ENCODE measurements at places on chromosomes 3 and 15.
A peak's percentile ranks its signal among the peaks of the same experiment; 100 is the strongest.

DNA sequence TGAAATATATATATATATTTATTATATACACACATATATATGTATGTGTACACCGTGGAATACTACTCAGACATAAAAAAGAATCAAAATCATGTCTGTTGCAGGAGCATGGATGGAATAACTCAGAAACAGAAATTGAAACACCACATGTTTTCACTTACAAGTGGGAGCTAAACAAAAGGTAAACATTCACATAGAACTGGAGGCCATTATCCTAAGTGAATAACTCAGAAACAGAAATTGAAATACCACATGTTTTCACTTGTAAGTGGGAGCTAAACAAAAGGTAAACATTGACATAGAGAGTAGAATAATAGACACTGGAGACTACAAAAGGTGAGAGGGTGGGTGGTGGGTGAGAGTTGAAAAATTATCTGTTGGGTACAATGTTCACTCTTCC is 171.5 kb upstream of the GOLIM4 start:
- no peak for DNase-seq

GRCh38 chr3:183548262-183548769 is 7.2 kb downstream of the KLHL6 start:
- no peak for DNase-seq

GRCh38 chr3:37540786-37541185 is 320.9 kb upstream of the CTDSPL start:
- DNase-seq, result no peak

GRCh38 chr3:144394032-144394431 is 422.4 kb downstream of the DIPK2A start:
- DNase-seq, result no peak

GRCh38 chr3:36175916-36176461 is 204.3 kb upstream of the STAC start:
- DNase-seq, result no peak

DNA sequence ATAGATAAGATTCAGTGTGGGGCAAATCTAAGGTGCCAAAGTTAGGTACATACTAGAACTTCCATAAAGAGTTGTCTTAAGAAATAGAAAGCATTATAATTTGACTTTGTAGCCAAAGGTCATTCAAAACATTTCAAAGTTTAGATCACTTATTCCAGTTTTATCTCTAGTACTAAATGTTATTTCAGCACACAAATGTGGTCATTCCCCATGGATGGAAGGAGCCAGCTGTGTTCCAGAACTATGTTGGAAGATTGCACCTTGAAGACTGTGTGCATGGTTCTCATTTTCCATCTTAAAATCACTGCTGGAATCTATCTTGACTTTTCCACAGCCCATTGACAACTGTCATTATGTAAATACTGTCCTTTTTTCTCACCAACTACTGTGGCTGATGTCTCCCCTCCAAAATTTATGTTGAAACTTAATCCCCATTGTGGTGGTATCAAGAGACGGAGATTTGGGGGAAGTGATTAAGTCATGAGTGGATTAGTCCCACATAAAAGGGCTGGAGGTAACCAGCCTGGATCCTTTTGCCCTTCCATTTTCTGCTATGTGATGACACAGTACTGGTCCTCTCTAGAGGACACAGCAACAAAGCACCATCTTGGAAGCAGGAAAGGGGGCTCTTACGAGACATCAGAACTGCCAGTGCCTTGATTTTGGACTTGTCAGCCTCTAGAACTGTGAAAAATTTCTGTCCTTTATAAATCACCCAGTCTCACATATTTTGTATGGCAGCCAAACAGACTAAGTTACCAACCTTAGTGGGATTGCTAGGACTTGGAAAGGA is 24.0 kb downstream of the TGFBR2 start:
- no peak for DNase-seq

GRCh38 chr3:183274609-183275008 is 21.6 kb downstream of the B3GNT5 start:
- DNase-seq, result no peak

- no peak for DNase-seq
Observed at GRCh38 chr3:197117114-197117513, 87.5 kb upstream of the MELTF start.

GRCh38 chr15:87667643-87668042 is 588.9 kb downstream of the NTRK3 start:
- no peak for DNase-seq

DNA sequence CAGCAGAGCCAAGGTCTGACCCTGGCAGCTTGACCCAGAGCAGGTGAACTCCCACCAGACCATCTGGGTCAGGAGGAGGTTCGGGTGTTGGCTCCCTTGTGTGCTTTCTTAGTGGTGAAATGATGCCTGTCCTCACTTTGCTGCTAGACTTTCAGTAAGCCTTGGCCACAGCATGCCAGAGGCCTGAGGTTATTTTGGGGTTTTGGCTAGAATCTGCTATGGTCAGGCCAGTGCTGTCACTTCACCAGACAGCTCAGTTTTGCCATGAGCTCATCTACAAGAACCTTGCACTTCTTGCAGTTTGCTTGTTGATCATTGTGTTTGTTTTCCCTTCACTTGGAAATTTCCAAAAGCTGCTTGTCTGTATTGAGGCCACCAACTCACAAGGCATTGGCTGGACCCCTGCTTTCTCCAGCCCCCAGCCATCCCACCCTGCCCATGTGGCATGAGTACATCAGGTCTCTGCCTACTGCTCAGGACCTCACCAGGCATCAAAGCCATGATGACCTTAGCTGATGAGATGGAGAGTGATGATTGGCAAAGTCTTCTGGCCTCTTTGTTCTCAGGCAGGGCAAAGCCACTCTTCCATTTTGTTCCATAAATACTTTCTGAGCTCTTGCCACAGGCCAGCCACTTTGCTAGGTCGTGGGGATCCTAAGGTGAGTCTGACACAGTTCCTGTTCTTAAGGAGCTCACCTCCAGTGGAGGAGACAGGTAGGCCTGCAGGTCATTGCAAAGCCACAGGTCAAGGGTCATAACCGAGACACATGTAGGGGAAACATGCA is 122.6 kb downstream of the ARNT2 start:
- no peak for DNase-seq

GRCh38 chr3:65809641-65810150 is 229.0 kb downstream of the MAGI1 start:
- no peak for DNase-seq

GRCh38 chr3:139310474-139310933 is 33.3 kb upstream of the MRPS22 start:
- no peak for DNase-seq

DNA sequence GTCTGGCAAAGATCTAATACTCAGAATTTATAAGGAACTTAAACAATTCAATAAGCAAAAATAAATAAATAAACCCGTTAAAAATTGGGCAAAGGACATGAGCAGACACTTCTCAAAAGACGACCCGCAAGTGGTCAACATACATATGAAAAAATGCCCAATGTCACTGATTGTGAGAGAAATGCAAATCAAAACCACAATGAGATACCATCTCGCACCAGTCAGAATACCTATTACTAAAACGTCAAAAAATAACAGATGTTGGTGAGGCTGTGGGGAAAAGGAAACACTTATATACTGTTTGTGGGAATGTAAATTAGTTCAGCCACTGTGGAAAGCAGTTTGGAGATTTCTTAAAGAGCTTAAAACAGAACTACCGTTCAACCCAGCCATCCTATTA is 188.0 kb upstream of the MRPL3 start:
- DNase-seq, result no peak

- no peak for DNase-seq
Observed at GRCh38 chr3:15708882-15709677, 88.7 kb downstream of the ANKRD28 start.

DNA sequence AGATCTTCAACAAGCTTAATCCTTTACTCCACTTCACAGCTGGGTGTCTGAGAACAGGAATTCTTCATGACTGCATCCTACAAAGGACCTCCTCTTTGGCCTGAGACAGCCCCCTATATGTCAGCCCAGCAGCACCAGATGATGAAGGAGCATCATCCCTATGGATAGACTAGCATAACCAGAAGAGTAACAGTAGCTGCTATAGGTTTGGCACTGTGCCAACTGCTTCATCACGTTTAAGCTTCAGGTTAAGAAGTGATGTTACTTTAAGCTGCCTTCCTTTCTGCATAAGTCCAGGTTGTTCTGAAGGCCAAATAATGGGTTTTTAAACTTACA is 50.6 kb downstream of the CMSS1 start:
- DNase-seq, result no peak

- no peak for DNase-seq
Observed at GRCh38 chr3:183278479-183279088, 25.5 kb downstream of the B3GNT5 start.

DNA sequence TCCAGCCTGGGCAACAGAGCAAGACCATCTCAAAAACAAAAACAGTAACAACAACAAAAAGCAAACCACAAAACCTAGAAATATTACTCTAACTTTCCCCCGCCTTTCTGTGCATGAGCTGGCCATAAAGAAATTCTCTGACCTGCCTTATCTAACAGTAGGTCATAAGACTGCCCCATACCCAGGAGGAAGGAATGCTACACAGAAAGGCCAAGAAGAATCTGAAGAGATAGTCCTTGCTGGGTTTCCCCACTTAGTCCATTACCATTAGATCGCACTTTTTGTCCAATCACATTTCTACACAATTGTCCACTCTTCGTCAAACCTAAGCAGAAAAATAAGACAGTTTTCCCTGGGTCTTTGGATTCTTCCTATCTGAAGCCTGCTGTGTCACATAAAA is 23.5 kb downstream of the CIAO2A start:
- DNase-seq, result no peak

DNA sequence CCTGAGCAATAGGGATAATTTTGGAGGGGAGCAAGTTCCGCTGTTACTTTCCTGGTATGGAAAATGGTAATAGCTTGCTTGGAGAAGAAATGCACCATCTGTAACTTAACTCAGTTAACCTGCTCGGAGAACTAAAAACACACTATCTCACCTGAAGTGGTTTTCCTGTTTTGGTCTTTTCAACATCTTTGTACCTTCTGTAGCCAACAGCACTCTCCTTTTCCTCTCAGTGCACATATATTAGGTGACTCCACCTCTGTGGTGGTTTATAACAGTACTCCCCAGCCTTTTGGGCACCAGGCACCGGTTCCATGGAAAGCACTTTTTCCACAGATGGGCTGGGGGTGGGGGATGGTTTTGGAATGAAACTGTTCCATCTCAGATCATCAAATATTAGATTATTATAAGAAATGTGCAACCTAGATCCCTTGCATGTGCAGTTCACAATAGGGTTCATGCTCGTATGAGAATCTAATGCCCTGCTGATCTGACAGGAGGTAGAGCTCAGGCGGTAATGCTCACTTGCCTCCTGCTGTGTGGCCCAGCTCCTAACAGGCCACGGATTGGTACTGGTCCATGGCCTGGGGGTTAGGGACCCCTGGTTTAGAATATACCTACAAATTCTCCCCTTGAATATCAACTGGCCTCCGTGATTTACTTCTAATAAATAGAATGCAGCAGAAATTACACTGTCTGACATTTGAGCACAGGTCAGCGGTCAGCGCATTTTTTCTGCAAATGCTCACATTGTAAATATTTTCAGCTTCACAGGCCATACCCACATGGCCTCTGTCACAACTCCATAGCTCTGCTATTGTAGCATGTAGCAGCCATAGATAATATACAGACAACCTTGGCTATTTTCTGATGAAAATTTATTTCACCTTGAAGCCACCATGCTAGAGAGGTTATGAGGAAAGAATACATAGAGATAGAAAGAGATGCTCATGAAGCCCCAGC is 83.8 kb upstream of the SUCLG2 start:
- DNase-seq, result no peak

- DNase-seq, result no peak
Observed at GRCh38 chr3:192611411-192611810, 115.9 kb downstream of the FGF12 start.

- DNase-seq, result no peak
Observed at GRCh38 chr15:43187544-43188155, 2.4 kb downstream of the CCNDBP1 start.

- DNase-seq, result no peak
Observed at GRCh38 chr15:91209726-91210125, 109.7 kb downstream of the SV2B start.

DNA sequence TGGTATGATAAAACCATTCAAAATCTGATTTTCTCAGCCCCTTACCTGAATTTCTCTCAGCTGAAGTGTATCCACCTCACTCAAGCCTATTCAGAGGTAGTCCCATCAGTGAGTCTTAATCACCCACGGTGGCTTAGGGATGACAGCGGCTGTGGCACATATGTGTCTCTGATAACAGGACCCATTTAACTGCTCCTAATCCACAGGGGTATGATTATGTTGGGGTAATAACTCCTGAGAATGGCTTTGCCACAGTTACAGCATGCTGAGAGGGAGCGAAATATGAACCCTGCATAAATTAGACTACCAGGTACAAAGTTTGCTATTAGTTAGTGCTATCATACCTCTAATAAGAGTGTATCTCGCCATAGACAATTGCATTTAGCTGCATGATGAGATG is 10.6 kb downstream of the CLRN1 start:
- no peak for DNase-seq

DNA sequence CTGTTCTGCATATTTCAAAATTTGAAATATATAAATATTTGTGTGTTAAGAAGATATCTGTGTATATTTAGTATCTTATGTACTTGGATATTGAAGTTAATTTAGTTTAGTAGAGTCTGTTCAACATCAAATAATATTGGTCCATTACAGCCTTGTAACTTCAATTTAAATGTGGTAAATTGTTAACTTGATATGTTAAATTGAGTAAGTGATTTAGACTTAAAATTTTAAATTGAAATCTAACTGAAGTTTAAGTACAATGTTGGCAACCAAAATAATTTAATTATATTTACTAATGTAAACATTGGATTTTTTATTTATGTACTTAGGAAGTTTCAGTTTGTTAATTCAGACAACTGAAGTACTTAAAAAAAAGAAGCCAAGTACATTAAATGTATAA is 343.9 kb upstream of the DNAJC19 start:
- DNase-seq, result no peak

DNA sequence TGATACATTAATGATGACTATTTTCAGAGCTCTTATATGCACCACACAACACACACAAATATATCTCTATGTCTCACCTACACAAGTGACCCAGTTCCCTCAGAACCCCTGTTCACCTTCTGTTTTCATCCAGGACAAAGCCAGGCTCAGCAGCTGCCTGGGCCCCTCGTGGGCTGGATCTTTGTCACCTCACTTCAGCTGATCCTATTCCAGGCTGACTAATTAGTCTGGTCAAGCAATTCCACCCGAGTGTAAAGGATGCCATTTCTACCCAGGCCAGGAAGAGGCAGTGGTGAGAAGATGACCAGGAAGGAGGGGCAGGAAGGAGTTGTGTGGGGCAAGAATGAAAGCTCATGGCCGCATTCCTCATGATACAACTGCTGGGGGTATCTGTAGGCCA is 62.3 kb downstream of the DHX30 start:
- DNase-seq, result no peak

GRCh38 chr15:96337365-96338023 is 7.0 kb downstream of the NR2F2 start:
- DNase-seq, result no peak

GRCh38 chr15:85753261-85753660 is 41.5 kb downstream of the KLHL25 start:
- no peak for DNase-seq

- DNase-seq, result peak; percentile 22
Observed at GRCh38 chr15:70299931-70300869, 202.5 kb upstream of the TLE3 start.
